Stimulated activated CD4-positive, alpha-beta T cell treated with anti-CD3 and anti-CD28 coated beads, Interleukin-15, amount 100 ng/mL, for 1 hour (primary cell): ENCODE measurements at places on chromosomes 12 and 14.

DNA sequence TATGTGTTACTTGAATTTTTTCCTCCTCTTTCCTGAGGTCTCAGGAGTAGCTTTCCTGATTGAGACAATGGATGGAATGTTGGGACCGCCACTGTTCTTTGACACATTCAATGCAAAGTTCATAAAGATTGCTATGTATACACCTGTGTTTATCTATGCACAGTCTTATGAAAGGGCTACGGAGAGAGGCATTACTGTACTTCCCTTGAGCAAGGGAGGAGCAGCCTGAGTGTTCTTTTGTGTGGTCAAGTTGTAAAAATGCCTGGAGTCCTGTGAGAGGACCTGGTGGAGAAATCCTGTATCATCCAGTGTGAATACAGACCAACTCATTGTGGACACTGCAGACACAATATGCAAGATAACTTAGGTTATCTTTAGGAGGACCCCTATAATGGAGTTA, 1.2 kb downstream of the SRGAP1 start:
- DNase-seq: no peak

DNA sequence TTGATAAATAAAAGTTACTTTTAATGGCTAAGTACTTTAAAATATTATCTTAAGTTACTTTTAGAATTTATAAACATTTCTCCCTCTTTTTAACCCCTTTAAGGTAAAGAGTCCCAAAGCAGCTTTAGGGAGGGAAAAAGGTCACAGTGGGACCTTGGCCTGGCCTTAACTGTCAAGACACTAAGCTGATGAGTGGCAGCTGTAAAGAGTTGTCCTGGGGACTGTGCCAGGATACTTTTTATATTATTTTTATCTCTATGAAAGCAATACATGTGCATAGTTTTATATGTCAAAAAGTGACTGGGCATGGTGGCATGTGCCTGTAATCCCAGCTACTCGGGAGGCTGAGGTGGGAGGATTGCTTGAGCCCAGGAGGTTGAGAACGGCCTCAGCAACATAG, 94.2 kb upstream of the RESF1 start:
- DNase-seq: no peak

- DNase-seq: no peak
These were observed 292.2 kb upstream of the CRY1 start for GRCh38 chr12:107385509-107385908.

DNA sequence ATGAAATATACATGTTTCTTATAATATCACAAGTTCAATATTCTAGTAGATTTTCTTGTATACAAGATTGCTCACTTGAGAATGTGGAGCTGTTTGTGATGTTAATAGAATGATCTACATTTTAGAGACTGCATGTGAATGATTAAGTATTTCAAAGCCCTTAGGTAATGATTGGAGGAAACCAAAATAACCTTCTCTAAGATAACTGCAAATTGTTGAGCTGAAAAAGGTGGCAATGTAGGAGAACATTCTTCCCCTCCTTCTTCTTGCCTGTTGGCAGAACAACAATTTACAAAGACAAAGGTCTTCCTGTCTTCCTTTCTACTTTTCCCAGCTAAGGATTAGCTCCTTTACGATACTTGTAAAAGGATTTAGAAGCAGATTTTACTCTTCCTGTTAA, 2.0 kb upstream of the CLEC6A start:
- DNase-seq: no peak

- DNase-seq: no peak
These were observed 202.2 kb upstream of the HMGA2 start for GRCh38 chr12:65622056-65622455.

- no peak for DNase-seq
These were observed 88.9 kb downstream of the ESRRB start for GRCh38 chr14:76464856-76465255.

- no peak for DNase-seq
These were observed 55.7 kb downstream of the SSH1 start for GRCh38 chr12:108801736-108802100.

DNA sequence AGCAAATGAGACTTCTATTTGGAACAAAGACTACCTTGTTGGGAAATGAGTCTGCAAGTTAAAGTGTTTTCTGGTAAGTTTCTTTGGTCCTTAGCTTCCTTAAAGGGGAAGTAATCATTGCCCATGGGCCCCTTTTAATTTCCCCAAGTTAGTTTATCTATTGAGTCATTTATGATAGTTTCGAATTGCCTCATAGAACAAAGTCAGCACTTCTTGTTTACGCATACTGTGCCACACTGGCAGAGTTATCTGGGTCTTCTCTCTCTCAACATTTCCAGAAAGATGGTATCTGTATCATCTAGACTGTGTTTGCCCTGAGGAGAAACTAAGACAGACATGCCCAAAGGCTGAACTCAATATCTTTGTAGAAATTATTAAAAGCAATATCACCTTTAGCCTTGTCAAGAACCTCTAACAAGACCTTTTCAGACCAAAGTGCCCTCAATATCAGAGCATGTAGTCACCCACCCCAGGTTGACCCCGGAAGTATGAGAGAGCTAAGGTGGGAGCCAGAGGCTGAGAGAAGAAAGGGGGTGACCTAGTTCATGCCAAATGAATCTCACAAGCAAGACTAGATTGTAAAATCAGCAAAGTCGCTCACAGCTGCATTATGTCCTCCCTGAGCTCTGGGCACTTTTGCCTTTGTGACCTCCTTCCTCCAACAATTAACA, 40.0 kb downstream of the GPR65 start:
- DNase-seq: no peak
